ENCODE measurements at places on chromosomes 7 and 10. TPM values are rescaled to one million over a fixed set of nuclear protein-coding genes. Genes with fewer than 3 reads are reported as not detected.

The EN2 gene
- not detected for total RNA-seq

The SLC39A12 gene
- total RNA-seq: not detected

The PPP1R17 gene
- total RNA-seq: not detected

GRCh38 chr7:42227936-42228591, 8.9 kb downstream of the GLI3 start:
- no peak for DNase-seq

DNA sequence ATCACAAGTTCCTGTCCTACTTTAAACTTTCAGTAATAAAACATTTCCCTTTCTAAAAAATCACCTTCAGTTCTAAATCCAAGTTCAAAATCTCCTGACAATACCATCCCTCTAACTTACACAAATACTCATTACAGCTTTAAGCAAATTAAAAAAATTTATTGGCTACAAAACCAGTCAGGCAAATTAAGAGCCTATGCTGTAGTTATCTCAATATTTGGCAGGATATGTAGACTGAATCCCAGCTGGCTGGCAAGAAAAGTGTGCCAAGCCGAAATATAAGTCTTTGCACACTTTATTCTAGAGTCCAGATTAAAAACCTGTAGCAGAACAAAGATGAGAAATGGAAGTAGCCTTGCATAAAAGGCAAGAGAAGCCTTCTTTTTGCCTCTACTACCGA, 9.5 kb downstream of the WAPL start:
- no peak for DNase-seq

DNA sequence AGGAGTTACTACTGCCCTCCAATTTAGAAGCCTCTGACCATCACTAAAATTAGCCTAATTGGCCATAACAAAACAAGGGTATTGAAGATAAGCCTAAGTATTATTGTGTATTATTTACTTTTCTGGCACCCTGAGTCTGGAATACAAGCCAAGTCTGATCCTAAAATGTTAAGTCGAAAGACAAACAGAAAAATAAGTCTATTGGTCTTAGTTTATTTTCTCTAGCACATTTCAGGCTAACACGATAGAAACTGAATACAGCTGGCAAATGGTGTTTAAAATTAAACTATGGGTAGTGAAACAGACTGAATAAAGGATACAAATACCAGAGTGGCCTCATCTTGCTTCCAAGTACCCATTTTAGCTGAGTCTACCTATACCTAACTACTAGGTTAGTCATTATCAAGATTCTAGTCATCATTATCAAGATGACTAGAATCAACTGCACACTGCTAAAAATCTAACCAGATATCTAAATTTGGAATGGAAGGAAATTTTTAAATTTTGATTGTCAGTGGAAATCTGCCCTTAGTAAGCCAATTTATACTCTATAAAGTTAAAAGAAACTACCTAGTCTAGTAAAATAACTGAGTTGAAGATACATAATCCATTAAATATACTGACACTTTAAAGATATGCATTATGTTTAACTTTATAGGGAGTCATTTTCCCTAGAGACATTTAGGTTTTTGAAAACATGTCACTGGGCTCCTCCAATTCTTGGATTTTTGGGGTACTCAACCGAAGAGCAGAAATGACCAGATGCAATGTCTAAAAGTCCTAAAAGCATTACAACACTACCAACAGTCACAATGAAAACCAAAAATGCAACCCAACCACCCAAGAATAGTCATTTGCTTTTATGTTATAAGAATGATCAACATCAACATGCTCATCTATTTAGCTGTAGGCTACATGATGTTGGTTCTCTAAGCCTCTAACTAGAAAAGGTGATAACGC, 80.9 kb downstream of the NT5C2 start:
- no peak for DNase-seq

- no peak for DNase-seq
Measured at GRCh38 chr7:36726806-36727503, 2.7 kb upstream of the AOAH start.

- no peak for DNase-seq
Measured at GRCh38 chr10:92692697-92693533, 3.2 kb downstream of the HHEX start.

DNA sequence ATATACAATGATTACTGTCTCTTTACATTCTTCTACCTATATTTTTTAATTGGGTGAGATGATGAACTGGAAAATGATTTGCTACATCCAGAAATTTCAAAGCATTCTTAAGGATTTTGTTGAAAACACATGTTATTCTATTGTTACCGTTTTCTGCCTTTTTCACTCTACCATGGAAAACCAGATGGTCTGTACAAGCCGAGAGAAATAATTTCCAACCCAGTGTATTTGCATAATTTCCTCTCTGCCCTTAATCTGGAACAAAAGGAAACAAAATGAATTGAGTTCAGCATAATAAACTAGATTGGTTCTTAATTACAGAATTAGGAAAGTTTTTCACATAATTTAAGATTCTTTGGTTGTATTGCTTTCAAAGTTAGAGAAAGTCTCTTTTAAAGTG, 211.2 kb downstream of the CACNB2 start:
- DNase-seq: no peak
